ENCODE measurements at places on chromosomes 7 and 10.

DNA sequence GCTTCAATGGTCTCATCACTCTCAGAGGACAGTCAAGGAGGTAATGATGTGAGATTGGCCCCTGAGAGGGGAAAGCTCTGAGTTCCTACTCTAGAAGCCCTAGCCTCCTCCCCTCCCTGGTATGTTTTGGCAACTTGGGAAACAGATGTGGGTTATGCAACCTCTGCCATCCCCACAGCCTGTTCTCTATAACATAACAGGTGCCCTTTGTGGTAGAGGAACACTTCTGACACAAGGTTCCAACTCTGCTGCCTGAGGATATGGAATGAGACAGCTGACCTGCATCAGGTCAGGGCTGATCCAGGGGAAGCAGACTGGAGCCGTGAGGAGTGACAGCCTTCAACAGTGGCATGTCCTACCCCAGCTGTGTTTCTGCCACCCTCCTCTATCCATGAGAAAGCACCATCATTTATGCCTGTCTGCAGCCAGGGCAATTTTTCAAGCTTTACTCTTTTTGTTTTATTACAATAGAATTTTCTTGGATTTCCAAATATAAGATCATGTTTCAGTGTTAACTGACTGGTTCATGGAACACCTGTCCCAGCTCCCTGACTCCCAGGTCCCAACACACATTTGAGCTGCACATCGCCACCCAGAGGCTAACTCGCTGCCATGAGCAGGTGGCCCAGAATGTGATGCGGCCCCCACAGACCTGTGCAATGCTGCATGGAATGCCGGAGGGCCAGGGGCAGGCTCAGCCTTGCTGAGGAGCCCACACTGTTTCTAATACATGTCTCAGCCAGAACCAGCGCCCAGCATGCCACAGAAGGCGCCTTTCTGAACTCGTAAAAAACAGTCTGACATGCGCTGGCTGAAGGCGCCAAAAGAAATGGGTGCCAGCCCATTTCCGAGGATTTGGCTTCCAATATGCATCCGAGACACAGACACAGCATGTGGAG, 124.8 kb upstream of the CHST15 start:
- DNase-seq: no peak

DNA sequence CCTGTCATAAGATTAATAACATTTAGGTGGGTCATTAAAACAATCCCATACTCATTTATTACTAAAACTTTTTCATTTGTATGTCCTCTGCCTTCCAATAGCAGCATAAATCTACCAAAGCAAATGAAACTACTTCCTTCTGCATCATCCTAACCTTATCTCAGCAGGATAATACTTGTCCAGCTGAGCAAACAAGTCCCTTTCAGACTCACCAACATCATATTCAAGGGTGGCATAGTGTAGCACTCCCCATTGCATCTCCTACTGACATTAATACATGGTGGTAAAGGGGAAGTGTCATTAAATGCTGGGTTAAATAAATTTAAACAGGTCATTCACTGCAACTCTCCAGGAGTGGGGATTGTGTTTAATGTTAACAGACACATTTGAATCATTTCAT, 3.4 kb upstream of the MINDY3 start:
- no peak for DNase-seq

GRCh38 chr10:14329746-14330173, 964 bp downstream of the FRMD4A start:
- DNase-seq: no peak

DNA sequence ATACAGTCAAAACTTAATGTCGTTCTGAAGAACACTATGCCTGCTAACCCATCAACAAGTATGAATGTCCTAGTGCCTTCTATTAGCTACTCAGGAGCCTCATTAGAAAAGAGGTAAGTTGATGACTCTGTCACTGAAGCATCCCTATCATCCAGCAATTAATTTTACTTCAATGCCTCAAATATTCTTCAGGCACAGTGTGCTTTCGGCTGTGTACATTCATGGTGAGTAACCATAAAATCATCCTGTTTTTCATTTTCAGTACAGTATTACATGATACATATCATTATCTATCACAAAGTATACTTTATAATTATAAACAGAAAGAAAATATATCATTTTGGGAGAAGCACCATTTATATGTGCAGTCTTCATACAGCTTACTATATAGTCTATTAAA, 495.5 kb upstream of the ZWINT start:
- DNase-seq: no peak

- peak; percentile 41 for DNase-seq
These were observed 52.2 kb upstream of the KMT2E start for GRCh38 chr7:104961821-104962220.
